ENCODE measurements at places on chromosomes 2 and 18. TPM values are rescaled to one million over a fixed set of nuclear protein-coding genes. Genes with fewer than 3 reads are reported as not detected.

- no peak for DNase-seq
Measured at GRCh38 chr2:27993402-27993787, 102.9 kb downstream of the BABAM2 start.

GRCh38 chr2:11375689-11376027 lies 31.2 kb upstream of the ROCK2 start:
- no peak for DNase-seq

The SLC4A3 gene
- total RNA-seq = 11.6 TPM

DNA sequence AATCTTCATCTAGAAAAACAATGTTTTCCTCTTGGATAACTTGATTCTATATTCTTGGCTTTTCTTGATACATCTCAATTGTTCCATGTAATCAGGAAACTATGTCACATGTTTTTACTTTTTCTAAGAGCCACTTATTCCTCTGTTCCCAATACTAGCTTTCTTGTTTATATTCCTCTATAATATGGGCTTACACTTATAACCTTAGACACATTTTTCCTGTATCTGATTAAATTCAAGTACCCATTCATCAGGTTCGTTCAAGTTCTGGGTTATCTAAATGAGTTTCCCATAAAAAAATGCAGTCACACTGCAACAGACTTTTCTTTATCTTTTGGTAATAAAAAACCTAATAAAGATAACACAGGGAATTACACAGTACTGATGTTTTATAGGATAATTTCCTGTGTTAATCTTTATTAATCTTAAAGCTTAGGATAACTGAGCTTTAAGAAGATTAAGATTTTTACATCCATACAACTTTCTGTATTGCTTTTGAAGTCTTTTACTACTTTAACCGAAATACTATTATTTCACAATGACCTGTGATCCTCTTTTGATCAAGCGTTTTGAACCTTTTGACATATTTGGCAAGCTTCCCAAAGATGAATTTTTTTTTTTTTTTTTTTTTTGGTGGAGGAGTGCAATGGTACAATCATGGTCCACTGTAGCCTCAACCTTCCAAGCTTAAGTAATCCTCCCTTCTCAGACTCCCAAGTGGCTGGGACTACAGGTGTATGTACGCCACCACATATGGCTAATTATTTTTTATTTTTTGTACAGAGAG lies 44.3 kb upstream of the C2orf66 start:
- no peak for DNase-seq

DNA sequence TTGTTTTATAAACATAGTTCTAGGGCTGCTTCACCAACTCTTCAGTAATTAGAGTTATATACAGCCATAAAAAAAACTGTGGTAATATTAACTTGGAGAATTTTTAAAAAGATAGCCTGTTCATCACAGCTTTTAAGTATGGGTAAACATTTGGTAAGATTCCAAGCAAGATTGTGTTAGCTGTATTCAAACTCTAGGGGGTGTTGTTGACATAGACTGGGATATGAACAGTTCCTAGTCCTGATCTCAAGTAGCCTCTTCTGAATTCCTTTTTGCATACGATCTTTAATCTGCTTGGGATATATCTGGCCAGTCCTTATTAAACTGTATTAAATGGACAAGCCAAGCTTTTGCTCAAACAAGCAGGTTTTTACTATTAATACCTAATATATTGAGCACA lies 13.4 kb downstream of the NOP58 start:
- DNase-seq = peak; percentile 50

- DNase-seq = no peak
Measured at GRCh38 chr2:111042772-111043771, 77.6 kb upstream of the BCL2L11 start.

The RAB27B gene
- 13.2 TPM for total RNA-seq

DNA sequence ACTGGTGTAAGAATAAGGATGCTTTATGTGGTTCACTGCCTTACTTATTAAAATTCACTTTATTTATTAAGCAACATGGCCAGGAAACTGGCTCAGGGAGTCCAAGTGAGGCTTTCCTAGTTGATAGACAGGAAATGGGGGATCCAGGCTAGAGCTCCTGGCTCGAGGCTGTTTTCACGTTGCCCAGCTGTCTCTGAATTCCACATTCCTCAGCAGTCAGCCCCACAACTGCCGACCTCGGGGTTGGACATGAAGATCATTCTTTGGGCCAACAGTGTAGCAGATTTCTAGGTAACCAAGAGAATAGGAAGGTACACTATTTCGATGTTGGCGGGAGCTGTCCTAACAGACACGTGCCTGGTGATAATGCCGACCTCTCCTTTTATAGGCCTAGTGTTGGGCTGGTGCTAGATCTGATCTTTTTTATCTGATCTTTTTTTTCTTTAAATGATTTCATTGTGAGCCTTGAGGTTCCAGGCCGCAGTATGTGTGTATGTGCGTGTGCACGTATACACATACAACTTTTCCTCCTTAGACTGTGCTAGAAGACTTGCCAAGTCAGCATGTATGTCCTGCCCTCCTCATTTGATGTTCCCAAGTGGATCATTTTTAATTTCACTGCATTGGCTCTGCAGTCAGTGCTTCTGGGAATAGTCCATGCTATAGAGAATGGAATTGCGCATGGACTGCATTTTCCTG lies 103.5 kb downstream of the CABLES1 start:
- no peak for DNase-seq

DNA sequence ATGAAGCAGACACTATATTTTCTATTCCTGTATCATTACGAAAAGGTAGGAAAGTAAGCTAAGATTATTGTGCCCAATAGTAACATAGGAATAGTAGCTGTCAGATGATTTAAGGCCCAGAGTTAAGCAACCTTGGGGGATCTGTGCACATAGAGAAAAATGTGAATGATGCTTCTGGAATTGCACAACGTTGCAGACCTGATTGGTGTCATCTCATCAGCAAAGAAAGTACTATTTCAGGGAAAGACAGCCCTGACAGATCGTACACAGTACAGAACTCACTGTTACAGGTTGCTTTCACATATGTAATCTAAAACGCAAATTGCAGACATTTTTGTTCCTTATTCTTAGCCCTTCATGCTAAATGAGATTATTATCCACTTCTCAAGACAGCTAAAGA lies 535.9 kb downstream of the TRIB2 start:
- no peak for DNase-seq

The OR6B2 gene
- not detected for total RNA-seq

Measured in PC-3 (cell line).